Esophagus muscularis mucosa (tissue), 4 donors: ENCODE measurements at places on chromosomes 4 and X. TPM values are rescaled to one million over a fixed set of nuclear protein-coding genes. Genes with fewer than 3 reads are reported as not detected.
A peak's percentile ranks its signal among the peaks of the same experiment; 100 is the strongest.

GRCh38 chrX:13411496-13412207 is 91.8 kb upstream of the ATXN3L start:
- no peak for DNase-seq
- no peaks in the 10 kb centered on the region for H3K36me3 ChIP-seq
- H3K4me1 ChIP-seq: no peaks in the 10 kb centered on the region

GRCh38 chr4:25984796-25985195 is 70.8 kb downstream of the SMIM20 start:
- H3K36me3 ChIP-seq: no peaks in the 10 kb centered on the region
- peaks cover 10% of the 10 kb centered on the region for H3K4me1 ChIP-seq
- no peak overlapping the region for H3K4me3 ChIP-seq
- no peak overlapping the region for H3K27ac ChIP-seq

DNA sequence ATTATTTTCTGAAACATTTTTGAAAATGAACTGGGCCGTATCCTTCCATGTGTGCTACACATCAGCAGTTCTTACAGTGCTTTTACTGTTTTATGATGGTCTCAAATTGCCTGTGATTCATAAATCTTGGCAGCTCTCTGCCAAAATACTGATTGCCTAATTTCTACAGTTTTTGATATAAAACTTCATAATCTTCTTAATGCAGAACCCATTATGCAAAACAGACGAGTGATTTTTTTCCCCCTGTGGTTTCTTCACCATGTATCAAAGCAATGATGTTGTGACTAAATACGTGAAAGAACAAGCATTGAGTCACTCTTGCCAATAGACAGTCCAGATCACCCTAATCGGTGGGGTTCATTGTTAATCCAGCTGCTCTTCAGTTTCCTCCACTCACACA is 156.4 kb upstream of the WDR1 start:
- H3K27me3 ChIP-seq: no peaks in the 10 kb centered on the region
- no peaks in the 10 kb centered on the region for H3K36me3 ChIP-seq
- no peaks in the 10 kb centered on the region for H3K4me1 ChIP-seq
- DNase-seq: no peak
- no peak overlapping the region for H3K4me3 ChIP-seq
- H3K27ac ChIP-seq: no peak overlapping the region

- H3K4me1 ChIP-seq: no peaks in the 10 kb centered on the region
- no peak overlapping the region for H3K27ac ChIP-seq
- H3K27me3 ChIP-seq: no peaks in the 10 kb centered on the region
- no peak for DNase-seq
- no peak overlapping the region for H3K4me3 ChIP-seq
Observed at GRCh38 chr4:182975806-182976205, 58.6 kb upstream of the DCTD start.

DNA sequence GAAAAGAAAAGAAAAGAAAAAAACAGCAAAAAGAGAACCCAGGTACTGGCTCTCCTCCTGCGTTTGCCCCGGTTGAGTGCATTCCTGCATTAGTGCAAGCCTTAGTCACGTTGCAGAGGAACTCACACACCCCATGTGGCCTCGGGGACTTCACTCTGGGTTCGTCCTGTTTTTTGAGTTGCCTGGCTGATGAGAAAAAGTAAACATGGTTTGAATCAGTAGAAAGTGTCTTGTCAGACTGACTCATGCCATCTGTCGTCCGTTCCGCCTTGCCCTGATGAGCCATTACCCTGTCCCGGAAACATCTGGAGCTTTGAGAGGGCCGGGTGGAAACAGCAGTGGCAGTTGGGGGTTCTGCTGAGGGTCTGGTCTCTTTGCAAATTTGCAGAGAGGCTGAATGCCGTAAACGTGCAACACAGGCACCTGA is 16.3 kb downstream of the CD99 start:
- no peak overlapping the region for H3K4me3 ChIP-seq
- peaks cover 80% of the 10 kb centered on the region for H3K4me1 ChIP-seq
- no peaks in the 10 kb centered on the region for H3K36me3 ChIP-seq

- peaks cover 14% of the 10 kb centered on the region for H3K4me1 ChIP-seq
- H3K36me3 ChIP-seq: no peaks in the 10 kb centered on the region
- no peak for DNase-seq
- H3K4me3 ChIP-seq: no peak overlapping the region
- H3K27ac ChIP-seq: peak overlapping the region; percentile 52
Observed at GRCh38 chrX:134933248-134933647, 57.5 kb upstream of the SMIM10 start.

GRCh38 chr4:135277068-135277979 is 1075.7 kb upstream of the PABPC4L start:
- H3K36me3 ChIP-seq: no peaks in the 10 kb centered on the region
- H3K4me3 ChIP-seq: no peak overlapping the region
- no peaks in the 10 kb centered on the region for H3K27me3 ChIP-seq
- no peaks in the 10 kb centered on the region for H3K4me1 ChIP-seq

DNA sequence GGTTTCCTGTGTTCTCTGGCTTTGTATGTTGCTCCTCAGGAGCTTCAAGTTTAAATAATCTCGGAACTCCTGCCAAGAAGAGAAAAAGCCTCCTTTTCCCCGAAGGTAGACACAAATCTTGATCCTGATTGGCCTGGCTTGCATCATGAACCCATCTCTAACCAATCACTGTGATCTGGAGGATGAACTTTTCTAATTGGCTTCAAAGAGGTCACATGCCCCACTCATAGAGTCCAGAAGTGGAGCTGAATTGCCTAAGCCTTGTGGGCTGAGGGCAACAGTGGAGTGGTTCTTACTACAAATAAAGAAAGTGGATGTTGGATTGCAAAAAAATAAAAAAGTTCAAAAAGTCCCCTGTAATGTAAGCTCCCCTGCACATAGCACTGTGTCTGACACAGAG is 245.9 kb downstream of the MID1IP1 start:
- H3K4me3 ChIP-seq: no peak overlapping the region
- H3K4me1 ChIP-seq: no peaks in the 10 kb centered on the region
- no peaks in the 10 kb centered on the region for H3K36me3 ChIP-seq

GRCh38 chr4:184506527-184507121 is 32.3 kb upstream of the IRF2 start:
- no peak overlapping the region for H3K4me3 ChIP-seq
- DNase-seq: peak; percentile 70
- H3K27ac ChIP-seq: no peak overlapping the region

GRCh38 chr4:5217421-5217820 is 166.1 kb downstream of the STK32B start:
- no peaks in the 10 kb centered on the region for H3K4me1 ChIP-seq
- DNase-seq: no peak
- H3K27me3 ChIP-seq: no peaks in the 10 kb centered on the region

DNA sequence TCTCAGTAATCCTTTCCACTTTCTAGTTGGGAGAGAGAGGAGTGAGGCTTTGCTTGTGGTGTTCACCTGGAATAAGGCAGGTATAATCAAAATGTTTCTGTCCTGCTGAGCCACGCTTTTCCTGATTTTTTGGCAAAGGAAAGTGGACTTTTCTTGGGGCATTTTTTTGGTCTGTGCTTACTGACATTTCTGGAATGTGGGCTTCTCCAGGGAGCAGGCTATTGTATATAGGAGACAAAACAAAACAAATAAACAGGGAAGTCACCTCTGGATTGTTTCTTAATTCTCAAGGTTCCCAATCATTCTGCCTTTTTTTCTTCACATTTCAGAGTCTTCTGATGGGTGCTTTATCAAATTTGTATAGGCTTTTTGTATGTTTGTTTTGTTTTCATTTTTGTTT is 25.7 kb upstream of the RP2 start:
- DNase-seq: no peak
- H3K4me1 ChIP-seq: no peaks in the 10 kb centered on the region
- H3K4me3 ChIP-seq: no peak overlapping the region
- no peaks in the 10 kb centered on the region for H3K27me3 ChIP-seq
- no peaks in the 10 kb centered on the region for H3K36me3 ChIP-seq
- H3K27ac ChIP-seq: no peak overlapping the region

DNA sequence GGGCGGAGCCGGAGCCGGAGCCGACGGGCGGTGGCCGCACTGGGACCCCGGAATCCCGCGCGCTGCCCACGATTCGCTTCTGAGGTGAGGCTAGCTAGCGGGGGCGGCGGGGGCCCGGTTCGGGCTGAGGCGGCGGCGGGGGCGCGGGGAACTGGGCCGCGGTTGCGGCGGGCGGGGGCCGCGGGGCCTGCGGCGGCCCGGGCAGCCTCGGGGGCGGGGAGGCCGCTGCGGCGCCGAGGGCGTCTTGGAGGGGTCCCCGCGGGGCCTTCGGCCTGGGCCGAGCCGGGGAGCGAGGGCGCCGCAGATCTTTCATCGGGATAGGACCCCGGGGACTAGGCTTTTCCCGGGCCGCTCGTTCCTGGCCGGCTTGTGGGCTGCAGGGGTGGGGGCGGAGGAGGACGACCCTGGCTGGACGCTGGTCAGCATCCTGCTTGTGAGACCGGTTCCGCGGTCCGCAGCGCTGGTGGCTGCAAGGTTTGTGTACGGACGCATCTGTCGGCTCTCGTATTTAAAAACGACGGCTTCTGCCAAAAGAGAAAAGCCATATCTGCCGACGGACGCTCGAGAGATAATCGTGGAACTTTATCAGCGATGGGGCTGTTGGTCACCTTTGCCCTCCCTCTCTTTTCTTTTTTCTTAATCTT is 419 bp downstream of the ADD1 start:
- no peaks in the 10 kb centered on the region for H3K36me3 ChIP-seq
- H3K27me3 ChIP-seq: no peaks in the 10 kb centered on the region
- H3K4me3 ChIP-seq: peak overlapping the region; percentile 67
- peak; percentile 92 for DNase-seq
- peak overlapping the region; percentile 96 for H3K27ac ChIP-seq

- no peak overlapping the region for H3K4me3 ChIP-seq
- H3K27ac ChIP-seq: no peak overlapping the region
- H3K27me3 ChIP-seq: no peaks in the 10 kb centered on the region
- no peaks in the 10 kb centered on the region for H3K4me1 ChIP-seq
Observed at GRCh38 chrX:148784137-148784536, 283.7 kb downstream of the AFF2 start.

GRCh38 chrX:30833896-30834295 is 55.2 kb downstream of the TAB3 start:
- no peak overlapping the region for H3K4me3 ChIP-seq
- DNase-seq: no peak
- H3K36me3 ChIP-seq: no peaks in the 10 kb centered on the region
- H3K27ac ChIP-seq: no peak overlapping the region
- no peaks in the 10 kb centered on the region for H3K4me1 ChIP-seq
- H3K27me3 ChIP-seq: no peaks in the 10 kb centered on the region

DNA sequence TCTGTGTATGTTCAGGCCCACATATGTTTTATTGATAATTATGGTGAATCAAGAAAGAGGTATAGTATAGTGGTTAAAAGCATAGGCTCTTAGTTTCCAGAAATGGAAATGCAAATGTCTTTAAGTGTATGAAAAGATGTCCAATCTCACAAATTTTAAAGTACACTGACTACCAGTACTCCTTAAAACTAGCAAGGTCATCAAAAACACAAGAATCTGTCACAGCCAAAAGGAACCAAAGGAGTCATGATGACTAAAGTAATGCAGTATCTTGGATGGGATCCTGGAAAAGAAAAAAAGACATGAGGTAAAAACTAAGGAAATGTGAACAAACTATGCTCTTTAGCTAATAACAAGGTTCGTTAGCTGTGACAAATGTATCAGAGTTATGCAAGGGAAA is 661 bp upstream of the RBM41 start:
- H3K4me1 ChIP-seq: no peaks in the 10 kb centered on the region
- H3K36me3 ChIP-seq: peaks cover 21% of the 10 kb centered on the region
- no peak for DNase-seq
- no peaks in the 10 kb centered on the region for H3K27me3 ChIP-seq
- peak overlapping the region; percentile 70 for H3K4me3 ChIP-seq

GRCh38 chr4:39390603-39391002 is 16.1 kb upstream of the KLB start:
- H3K36me3 ChIP-seq: no peaks in the 10 kb centered on the region
- H3K27ac ChIP-seq: no peak overlapping the region
- no peak for DNase-seq
- H3K27me3 ChIP-seq: no peaks in the 10 kb centered on the region
- H3K4me1 ChIP-seq: no peaks in the 10 kb centered on the region

- H3K4me3 ChIP-seq: no peak overlapping the region
- H3K4me1 ChIP-seq: no peaks in the 10 kb centered on the region
- H3K27ac ChIP-seq: no peak overlapping the region
- DNase-seq: no peak
Observed at GRCh38 chrX:44223150-44223549, 120.3 kb downstream of the EFHC2 start.

DNA sequence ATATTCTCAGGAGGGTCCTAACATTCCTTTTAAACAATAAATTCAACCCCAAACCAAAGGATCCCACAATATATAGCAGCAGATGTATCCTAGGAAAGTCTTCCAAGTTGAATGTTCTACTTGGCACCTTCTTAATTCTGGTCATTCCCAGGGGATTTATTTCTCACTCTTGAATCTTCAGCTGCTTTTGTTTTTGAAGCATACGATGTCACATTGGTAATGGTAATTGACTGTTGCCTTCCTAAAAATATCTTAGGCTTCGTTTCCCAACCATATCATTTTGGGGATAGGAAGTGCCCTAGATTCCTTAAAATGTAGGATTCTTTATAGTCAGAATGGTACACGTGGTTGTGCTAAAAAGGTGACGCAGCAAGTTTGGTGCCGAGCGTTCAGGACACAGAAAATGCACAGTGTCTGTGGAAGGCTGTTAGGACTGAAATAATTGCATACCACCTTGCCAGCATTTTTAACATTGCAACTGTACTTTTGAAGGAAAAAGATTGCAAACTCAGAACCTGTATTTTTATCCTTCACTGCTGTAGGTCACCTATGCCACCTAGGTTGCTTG is 8.1 kb downstream of the SNX25 start:
- no peak for DNase-seq
- peak overlapping the region; percentile 44 for H3K27ac ChIP-seq
- peaks cover 49% of the 10 kb centered on the region for H3K4me1 ChIP-seq
- no peak overlapping the region for H3K4me3 ChIP-seq
- no peaks in the 10 kb centered on the region for H3K36me3 ChIP-seq
- no peaks in the 10 kb centered on the region for H3K27me3 ChIP-seq

AMER1 gene
- 6.2 TPM for total RNA-seq

GLRB gene
- total RNA-seq: 2.0 TPM

TMEM154 gene
- 2.9 TPM for total RNA-seq

IL9R gene
- not detected for total RNA-seq

CACNA1F gene
- total RNA-seq: 0.06 TPM

SATL1 gene
- total RNA-seq: not detected

ZIC3 gene
- total RNA-seq: not detected

MAGEC3 gene
- total RNA-seq: not detected

ARMCX6 gene
- 13.1 TPM for total RNA-seq

YY2 gene
- 0.84 TPM for total RNA-seq

PPP1R2C gene
- total RNA-seq: not detected

SRPX2 gene
- total RNA-seq: 57.3 TPM
